Adipose tissue (tissue), 3 donors: ENCODE measurements at places on chromosomes 12 and 14. TPM values are rescaled to one million over a fixed set of nuclear protein-coding genes. Genes with fewer than 3 reads are reported as not detected.

The ACSS3 gene
- polyA plus RNA-seq: 14.1 TPM

The BDKRB1 gene
- 18.1 TPM for polyA plus RNA-seq

The FERMT2 gene
- 16.7 TPM for polyA plus RNA-seq

The HOXC12 gene
- polyA plus RNA-seq: not detected

The RASSF9 gene
- 0.63 TPM for polyA plus RNA-seq

The TAS2R50 gene
- polyA plus RNA-seq: 0.06 TPM
